Natural killer cell treated with Interleukin-12 subunit alpha and Interleukin-12 subunit beta and Interleukin-15 and Interleukin-18, amount 100 ng/mL, for 72 hours (primary cell): ENCODE measurements at places on chromosomes 5 and 9. TPM values are rescaled to one million over a fixed set of nuclear protein-coding genes. Genes with fewer than 3 reads are reported as not detected.

The PCDHGA11 gene
- total RNA-seq, result 0.55 TPM

The IL3 gene
- total RNA-seq, result not detected

The FBLL1 gene
- total RNA-seq, result 0.24 TPM

The ECM2 gene
- not detected for total RNA-seq

DNA sequence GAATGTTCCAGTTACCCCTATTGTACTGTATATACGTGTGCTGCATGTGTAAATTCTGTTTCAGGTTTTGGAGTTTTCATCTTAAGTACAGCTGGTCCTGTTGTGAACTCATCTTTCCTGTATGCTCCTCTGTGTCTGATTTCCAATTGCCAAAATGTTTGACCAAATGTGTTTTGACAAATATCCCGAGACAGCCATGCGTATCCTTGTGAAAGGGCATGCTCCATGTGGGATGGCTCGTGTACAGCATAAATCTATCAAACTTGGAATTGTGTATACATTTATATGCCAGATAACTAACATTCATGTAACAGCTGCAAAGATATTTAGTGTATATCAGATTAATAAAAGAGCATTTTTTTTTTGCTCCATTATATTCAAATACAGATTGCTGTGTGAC lies 69.5 kb upstream of the IQGAP2 start:
- no peaks in the 10 kb centered on the region for H3K27me3 ChIP-seq
- no peak overlapping the region for H3K4me3 ChIP-seq
- H3K4me1 ChIP-seq, result peaks cover 49% of the 10 kb centered on the region
- no peak for DNase-seq

The CTXN3 gene
- not detected for total RNA-seq

The DMGDH gene
- total RNA-seq, result not detected

DNA sequence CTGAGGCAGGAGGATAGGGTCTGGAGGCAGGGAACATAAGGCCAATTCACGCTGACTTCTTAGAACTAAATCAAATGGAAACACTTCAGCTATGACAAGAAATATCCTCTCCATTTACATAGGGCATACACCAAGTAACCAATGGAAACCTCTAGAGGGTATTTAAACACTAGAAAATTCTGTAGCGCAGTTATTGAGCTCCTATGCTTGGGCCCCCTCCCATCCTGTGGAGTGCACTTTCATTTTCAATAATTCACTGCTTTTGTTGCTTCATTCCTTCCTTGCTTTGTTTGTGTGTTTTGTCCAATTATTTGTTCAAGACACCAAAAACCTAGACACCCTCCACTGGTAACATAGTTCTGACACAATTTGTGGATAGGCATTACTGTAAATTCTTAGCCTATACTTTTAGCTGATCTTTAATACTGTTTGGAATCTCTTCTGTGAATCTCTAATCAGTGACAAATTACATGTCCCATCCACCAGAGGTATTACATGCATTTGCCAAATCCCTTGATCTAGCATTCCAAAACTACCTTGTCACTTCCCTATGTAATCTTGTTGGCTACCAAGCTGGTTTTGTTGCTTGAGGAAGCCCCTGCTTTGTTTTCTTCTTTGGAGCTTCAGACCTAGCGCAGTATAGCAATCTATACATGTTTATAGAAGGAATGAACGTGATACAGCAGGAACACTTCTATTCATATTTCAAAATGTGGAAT lies 61.6 kb downstream of the ST8SIA4 start:
- H3K4me1 ChIP-seq, result peaks cover 55% of the 10 kb centered on the region
- H3K36me3 ChIP-seq, result peaks cover 32% of the 10 kb centered on the region
- DNase-seq, result no peak
- no peaks in the 10 kb centered on the region for H3K27me3 ChIP-seq
- peak overlapping the region; percentile 82 for H3K4me3 ChIP-seq
- peak overlapping the region; percentile 98 for H3K27ac ChIP-seq

- no peaks in the 10 kb centered on the region for H3K27me3 ChIP-seq
- peak overlapping the region; percentile 71 for H3K4me3 ChIP-seq
- no peak for DNase-seq
- peaks cover 23% of the 10 kb centered on the region for H3K36me3 ChIP-seq
- H3K4me1 ChIP-seq, result peaks cover 35% of the 10 kb centered on the region
Observed at GRCh38 chr9:91144769-91145168, 216.9 kb downstream of the AUH start.

- H3K36me3 ChIP-seq, result no peaks in the 10 kb centered on the region
- H3K27ac ChIP-seq, result no peak overlapping the region
- H3K4me1 ChIP-seq, result no peaks in the 10 kb centered on the region
- H3K4me3 ChIP-seq, result no peak overlapping the region
- DNase-seq, result no peak
- no peaks in the 10 kb centered on the region for H3K27me3 ChIP-seq
Observed at GRCh38 chr5:143509758-143510221, 106.3 kb upstream of the NR3C1 start.

DNA sequence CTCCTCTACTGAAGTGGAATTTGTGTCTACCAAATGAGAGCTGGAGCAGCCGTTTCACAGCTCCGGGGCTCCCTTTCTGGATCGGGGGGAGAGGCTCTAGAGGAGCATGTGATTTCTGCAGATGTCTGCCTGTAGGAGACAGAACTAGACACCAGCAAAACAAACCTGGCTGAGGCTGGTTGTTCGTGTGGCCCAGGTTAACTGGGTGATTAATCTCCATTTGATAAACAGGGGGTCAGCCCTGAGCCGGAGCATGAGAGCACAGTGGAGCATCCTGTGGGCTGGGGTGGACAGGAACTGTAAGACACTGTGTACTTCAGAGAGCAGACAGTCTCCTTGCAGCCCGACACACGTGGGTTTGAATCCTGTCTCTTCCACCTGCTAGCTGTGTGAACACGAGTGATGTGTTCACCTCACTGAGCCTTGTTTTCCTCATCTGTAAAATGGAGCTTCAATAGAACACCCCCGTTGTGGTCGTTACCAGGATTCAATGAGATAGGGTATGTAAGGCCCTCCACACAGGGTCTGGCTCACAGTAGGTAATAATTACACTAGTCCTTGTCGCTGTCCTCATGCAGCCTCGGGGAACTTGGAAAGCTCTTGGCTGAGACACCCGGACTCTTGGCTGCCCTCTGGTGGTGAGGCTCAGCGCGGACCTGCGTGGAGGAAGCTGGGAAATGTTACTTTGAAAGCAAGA lies 12.9 kb downstream of the CXCL14 start:
- H3K27ac ChIP-seq, result no peak overlapping the region
- no peak overlapping the region for H3K4me3 ChIP-seq
- peaks cover 1% of the 10 kb centered on the region for H3K4me1 ChIP-seq

DNA sequence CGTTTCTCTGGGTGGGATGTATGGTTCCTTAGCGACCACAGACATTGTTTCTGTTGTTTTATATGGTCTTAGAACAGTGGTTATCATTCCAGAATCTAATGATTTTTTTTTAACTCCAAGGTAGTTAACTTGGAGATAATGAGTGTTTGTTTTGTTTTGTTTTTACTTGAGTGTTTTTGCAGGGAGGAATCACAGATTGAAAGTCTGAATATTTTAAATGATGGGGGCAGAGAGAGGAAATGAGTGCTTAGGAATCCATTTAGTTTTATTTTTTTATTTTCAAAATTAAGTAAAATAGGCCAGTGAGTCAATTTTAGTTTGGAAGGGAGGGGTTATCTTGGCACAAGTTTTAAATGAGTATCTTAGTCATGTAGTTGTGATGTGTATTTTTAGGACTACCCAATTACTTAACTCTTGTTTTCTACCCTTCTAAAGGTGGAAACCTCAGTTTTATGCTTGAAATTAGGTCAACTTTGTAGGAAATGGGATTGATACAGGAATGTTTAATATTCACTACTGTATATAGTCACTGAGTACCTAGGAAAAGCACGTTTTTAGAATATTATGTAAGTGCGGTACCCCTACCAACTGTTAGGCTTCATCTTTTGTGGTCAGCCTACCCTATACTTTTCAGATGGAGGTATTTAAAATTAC lies 2.0 kb downstream of the UBE2R2 start:
- H3K36me3 ChIP-seq, result peaks cover 7% of the 10 kb centered on the region
- peak overlapping the region; percentile 83 for H3K4me3 ChIP-seq
- peaks cover 44% of the 10 kb centered on the region for H3K4me1 ChIP-seq
- DNase-seq, result no peak
- H3K27ac ChIP-seq, result peak overlapping the region; percentile 69
- H3K27me3 ChIP-seq, result no peaks in the 10 kb centered on the region

The ANKRD55 gene
- 0.28 TPM for total RNA-seq

- no peaks in the 10 kb centered on the region for H3K36me3 ChIP-seq
- H3K27ac ChIP-seq, result no peak overlapping the region
- no peak overlapping the region for H3K4me3 ChIP-seq
- H3K4me1 ChIP-seq, result no peaks in the 10 kb centered on the region
- H3K27me3 ChIP-seq, result no peaks in the 10 kb centered on the region
Observed at GRCh38 chr5:85069659-85070640, 685.3 kb upstream of the EDIL3 start.

DNA sequence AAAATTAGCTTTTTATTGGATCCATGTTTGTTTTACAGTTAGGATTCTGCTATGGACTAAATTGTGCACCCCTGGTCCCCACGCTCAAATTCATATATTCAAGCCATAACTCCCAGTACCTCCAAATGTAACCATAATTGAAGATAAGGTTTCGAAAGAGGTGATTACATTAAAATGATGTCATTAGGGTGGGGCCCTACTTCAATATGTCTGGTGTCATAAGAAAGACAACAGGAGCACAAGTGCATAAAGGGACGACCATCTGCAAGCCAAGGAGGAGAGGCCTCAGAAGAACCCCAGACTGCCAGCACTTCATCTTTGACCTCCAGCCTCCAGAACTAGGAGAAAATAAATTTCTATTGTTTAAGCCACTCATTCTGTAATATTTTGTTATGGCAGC lies 7.4 kb upstream of the HNRNPA0 start:
- H3K4me3 ChIP-seq, result no peak overlapping the region
- no peaks in the 10 kb centered on the region for H3K27me3 ChIP-seq
- H3K36me3 ChIP-seq, result peaks cover 7% of the 10 kb centered on the region
- no peak overlapping the region for H3K27ac ChIP-seq
- no peak for DNase-seq

GRCh38 chr9:123757960-123758359 lies 172.0 kb downstream of the DENND1A start:
- DNase-seq, result no peak
- no peaks in the 10 kb centered on the region for H3K36me3 ChIP-seq
- H3K4me1 ChIP-seq, result no peaks in the 10 kb centered on the region
- H3K27ac ChIP-seq, result no peak overlapping the region
- H3K27me3 ChIP-seq, result no peaks in the 10 kb centered on the region
- H3K4me3 ChIP-seq, result no peak overlapping the region

DNA sequence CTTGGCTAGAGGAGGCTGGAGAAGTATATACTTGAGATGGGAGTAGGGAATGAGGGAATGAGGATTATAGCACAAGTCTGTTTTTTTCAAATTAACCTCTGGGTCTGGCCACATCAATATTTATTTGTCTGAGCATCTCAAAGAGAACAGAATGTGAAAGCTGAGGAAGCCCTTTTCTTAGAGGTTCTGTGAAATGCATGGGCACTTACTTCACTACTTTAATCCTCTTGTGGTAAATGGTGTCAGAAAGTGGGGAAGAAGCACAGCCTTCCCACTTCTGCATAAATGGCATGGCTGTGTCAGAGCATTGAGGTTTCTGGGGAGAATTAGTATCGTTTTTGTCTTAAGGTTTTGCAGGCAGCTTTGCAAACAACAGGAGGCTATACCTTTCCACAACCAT lies 48.6 kb downstream of the SPATA31D1 start:
- H3K36me3 ChIP-seq, result no peaks in the 10 kb centered on the region
- no peaks in the 10 kb centered on the region for H3K27me3 ChIP-seq
- no peak overlapping the region for H3K27ac ChIP-seq
- H3K4me1 ChIP-seq, result no peaks in the 10 kb centered on the region
- DNase-seq, result no peak

The GABRP gene
- total RNA-seq, result not detected

DNA sequence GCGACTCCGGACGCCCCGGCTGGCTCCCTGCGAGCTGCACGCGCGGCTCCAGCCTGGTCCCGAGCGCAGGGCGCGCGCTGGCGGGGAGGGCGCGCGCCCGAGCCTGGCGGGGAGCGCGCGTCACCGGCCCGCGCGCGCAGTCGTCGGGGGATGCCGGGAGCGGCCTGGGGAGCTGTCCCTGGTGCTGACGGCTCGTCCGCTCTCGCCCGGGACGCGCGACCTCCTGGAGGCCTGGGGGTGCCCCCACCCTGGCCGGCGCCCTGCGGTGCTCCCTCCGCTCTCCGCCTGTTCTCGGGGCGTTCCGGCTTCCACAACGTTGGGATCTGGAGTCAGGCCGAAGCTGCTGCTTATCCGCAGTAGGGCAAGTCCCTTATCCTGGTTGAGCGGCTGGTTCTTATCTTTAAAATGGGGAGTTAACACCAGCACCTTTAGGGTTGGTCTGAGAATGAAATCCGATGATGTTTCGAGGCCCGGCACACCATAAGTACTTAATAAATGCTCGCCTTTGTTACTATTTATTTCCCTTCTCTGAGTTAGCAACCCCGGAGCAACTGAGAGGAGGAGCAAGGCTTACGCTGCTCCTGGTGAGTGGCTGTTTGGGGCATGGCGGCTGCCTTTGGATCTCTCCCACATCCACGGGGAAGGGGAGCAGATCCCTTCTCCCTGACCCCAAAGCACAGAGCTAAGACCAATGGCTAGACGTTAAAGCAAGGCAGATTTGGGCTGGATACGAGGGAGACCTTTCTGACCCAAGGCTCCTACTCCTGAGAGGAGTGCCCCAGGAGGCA lies at the start of gene FAM163B:
TSS of gene FAM163B (minus strand) at position 79 of the 788 bp plus-strand sequence. CDS start 29,166 bp downstream, outside the sequence.
- no peaks in the 10 kb centered on the region for H3K36me3 ChIP-seq
- no peaks in the 10 kb centered on the region for H3K4me1 ChIP-seq
- H3K4me3 ChIP-seq, result no peak within 1 kb of the TSS
- peaks cover 33% of the 10 kb centered on the region for H3K27me3 ChIP-seq
- DNase-seq, result no peak

DNA sequence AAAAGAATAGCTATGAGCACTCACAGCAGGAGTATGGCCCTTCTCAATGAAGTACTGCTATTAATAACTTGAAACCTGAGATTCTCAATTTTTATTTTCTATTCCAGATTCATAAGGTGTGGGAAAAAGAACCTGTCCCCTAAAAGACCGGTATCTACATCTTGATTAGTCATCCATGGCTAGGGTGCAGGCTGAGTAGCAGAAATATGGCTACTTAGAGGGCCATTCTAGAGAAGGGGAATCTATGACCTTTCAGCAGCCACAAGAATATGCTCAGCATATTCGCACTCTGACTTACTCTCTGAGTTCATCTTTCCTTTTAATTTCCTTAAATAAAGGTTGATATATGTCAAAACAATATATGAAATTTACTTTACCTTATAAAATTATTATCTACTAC lies 27.7 kb downstream of the WDR36 start:
- peaks cover 4% of the 10 kb centered on the region for H3K4me1 ChIP-seq
- no peak for DNase-seq
- peaks cover 27% of the 10 kb centered on the region for H3K36me3 ChIP-seq
- no peaks in the 10 kb centered on the region for H3K27me3 ChIP-seq
- no peak overlapping the region for H3K4me3 ChIP-seq
- H3K27ac ChIP-seq, result no peak overlapping the region

The ABHD17B gene
- total RNA-seq, result 29.2 TPM

- no peaks in the 10 kb centered on the region for H3K36me3 ChIP-seq
- DNase-seq, result no peak
- H3K4me3 ChIP-seq, result no peak overlapping the region
- H3K27ac ChIP-seq, result no peak overlapping the region
Observed at GRCh38 chr9:136308006-136308701, 4.3 kb upstream of the CCDC187 start.
